ENCODE measurements at places on chromosomes 2 and 18.

DNA sequence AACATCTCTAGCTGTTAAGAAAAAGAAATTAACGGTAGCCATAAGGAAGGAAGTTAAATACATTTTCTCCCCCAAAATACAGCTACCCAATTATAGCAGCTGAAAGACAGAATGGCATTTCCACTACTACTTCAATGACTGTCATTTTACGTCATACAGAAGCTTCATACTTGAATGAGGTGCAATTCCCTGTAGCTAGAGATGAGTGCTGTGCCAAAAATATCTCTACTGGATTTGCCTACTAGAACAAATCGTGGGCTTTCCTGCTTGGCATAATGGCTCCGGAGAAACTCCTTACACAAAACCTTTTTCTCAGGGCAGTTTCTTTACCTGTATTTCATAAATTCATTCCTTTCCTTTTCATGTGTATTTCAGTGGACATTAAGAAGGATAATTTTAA is 36.3 kb upstream of the NRXN1 start:
- DNase-seq, result no peak

- no peak for DNase-seq
Measured at GRCh38 chr18:50629148-50629631, 69.3 kb downstream of the MAPK4 start.

- DNase-seq, result no peak
Measured at GRCh38 chr2:34909992-34910705, 1311.0 kb upstream of the FAM98A start.

DNA sequence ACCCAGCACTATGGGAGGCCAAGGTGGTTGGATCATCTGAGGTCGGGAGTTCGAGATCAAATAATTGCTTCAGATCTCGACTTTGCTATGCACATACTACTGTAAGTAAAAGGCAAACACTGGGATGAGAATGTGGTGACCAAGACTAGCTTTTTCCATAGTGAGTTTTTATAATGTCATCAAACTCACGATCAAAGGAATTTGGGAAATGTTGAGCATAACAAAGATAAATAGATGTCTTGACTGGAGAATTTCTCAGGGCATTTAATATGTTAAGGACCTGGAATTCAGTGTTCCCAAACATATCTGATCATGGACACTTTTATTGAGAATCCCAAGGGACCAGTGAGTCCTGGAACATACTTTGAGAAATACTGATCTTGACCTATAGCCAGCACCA is 205.6 kb downstream of the ARHGAP15 start:
- no peak for DNase-seq

DNA sequence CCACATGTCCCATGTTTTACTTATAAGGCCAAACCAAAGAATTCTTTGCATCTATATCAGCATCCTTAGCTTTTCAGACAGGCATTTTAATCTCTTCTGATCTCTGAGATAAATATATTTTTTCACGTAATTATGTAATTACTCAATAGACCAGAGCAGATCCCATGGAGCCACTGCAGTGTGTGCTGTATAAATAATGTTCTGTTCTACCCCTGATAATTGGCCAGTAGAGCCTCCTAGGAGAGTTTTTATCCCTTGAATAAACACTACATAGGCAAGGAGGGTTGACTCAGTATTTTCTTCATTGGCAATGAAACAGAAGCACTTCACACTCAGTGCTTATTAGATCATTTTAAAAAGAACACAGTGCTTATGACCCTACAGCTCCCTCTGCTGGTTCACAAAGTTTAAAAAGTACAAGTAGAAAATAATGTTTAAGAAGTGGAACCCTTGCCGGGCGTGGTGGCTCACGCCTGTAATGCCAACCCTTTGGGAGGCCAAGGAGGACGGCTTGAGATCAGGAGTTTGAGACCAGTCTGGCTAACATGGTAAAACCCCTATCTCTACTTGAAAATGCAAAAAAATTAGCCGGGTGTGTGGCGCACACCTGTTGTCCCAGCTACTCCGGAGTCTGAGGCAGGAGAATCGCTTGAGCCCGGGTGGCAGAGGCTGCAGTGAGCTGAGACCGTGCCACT is 91.9 kb downstream of the PPP1R1C start:
- no peak for DNase-seq

GRCh38 chr2:201396595-201396994 is 39.5 kb upstream of the FLACC1 start:
- DNase-seq, result no peak

GRCh38 chr18:66873899-66874298 is 270.0 kb upstream of the CDH19 start:
- no peak for DNase-seq

GRCh38 chr2:30300456-30301221 is 69.3 kb downstream of the LBH start:
- DNase-seq, result no peak

DNA sequence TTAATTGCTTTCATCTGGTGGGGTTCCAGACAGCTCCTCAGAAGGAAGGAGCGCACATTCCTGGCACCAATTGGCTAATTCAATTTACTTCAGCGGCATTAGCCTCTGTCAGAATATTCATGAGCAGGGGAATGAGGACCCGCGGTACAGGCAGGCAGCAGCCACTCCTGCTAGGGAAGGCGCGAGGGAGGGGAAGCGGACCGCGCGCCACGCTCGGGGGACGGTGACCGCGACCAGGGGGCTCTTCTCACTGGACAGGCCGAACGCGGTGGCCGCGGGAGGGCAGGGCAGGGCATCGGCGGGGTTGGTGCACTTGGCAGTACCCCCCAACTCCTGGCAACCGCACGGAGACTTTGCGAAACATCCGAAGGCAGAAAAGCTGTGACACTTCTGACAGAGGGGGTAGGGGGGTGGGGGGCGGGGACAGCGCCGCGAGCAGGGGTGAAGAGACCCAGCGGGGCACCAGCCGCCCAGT is at the start of gene CDH20:
TSS of gene CDH20 (plus strand) at position 160 of the 475 bp plus-strand sequence.
- no peak for DNase-seq

- DNase-seq, result no peak
Measured at GRCh38 chr2:9178110-9178903, 28.3 kb upstream of the ASAP2 start.

DNA sequence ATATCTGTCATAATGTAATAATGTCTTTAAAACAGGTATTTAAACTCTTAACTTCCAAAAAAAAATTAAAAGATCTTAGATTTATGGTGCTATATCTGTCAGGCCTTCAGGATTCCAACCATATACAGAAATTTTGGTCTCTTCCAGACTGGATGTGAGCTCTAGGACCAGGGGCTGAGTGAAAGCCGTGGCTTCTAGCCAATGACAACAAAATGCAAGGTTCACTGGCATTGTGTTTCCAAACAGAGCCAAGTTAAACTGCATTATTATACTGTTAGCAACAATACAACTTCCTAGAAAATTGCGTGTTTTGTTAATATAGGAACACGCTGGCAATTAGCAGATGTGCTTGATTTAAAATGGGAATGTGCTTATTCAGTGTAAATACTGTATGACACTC is 809.8 kb upstream of the SOX11 start:
- no peak for DNase-seq

- no peak for DNase-seq
Measured at GRCh38 chr18:52451256-52451655, 111.3 kb downstream of the DCC start.

- no peak for DNase-seq
Measured at GRCh38 chr2:20113986-20114938, 62.8 kb upstream of the LAPTM4A start.

DNA sequence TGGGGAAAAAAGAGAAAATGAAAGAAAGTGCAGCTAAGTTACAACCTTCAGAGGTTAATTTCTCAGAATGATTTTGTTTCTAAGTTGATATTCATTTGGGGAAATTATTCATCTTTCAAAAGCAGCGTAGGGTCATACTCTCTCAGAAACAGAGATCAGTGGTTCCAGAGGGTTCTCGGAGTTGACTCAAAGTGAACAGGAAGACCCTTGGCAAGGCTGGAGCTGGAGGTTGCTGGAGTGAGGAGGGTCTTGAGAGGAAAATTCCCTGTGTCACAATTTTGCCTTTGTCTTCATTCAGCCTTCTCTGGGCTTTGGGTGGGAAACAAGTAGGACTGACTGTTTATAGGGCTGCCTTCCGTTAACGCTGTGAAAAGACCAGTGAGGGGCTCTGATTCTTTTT is 168.2 kb downstream of the ICOS start:
- no peak for DNase-seq

DNA sequence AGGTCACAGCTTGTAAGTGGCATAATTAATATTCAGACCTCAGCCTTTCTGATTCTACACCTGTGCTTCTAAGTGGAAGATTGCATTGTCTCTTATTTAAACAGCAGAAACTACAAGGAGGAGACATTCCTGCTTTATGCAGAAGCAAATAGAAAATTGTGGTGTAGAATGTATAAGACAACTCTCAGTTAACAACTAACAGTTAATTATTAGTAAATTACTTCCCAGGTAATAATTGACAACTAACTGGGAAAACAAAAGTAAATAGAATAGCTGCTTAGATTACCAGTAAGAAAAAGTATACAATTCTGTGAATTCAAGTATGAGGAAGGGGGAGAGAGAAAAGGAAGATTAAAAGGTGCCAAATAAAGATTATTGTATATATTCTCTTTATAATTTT is 1210.5 kb upstream of the GYPC start:
- DNase-seq, result no peak

GRCh38 chr2:133489146-133489545 is 79.1 kb downstream of the NCKAP5 start:
- no peak for DNase-seq

- no peak for DNase-seq
Measured at GRCh38 chr2:132632000-132632649, 37.9 kb downstream of the LYPD1 start.

- DNase-seq, result no peak
Measured at GRCh38 chr18:36041146-36041545, 26.2 kb downstream of the RPRD1A start.

- DNase-seq, result no peak
Measured at GRCh38 chr2:177543007-177543760, 150.6 kb downstream of the AGPS start.

GRCh38 chr2:47339745-47340541 is 63.0 kb upstream of the MSH2 start:
- no peak for DNase-seq

DNA sequence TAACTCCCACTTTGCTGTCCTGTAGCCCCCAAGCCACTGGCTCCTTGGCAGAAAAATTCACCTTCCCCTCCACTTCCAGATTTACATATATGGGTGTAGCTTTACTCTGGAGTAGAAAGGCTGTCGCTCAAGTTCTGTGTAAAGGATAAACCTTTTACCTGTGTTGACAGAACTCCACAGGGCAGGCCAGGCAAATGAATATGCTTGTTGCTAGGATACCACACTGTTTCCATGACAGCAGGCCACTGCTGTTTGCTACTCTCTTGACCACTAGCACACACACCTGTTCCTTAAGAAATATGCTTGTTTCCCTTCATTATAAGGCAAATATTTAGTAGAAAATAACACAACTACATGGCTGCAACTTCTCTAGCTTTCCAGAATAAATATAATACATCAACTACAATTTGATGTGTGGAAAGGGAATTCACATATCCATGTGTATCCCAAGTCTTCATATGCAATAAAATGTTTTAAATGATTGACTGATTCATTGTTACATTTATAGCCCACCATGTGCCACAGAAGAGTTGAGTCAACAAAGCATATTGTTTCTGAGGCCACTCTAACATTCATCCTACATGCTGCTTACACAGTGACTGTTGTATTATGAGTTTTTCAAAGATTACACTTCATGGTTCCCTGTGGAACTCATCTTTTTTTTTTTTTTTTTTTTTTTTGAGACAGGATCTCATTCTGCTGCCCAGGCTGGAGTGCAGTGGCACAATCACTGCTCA is 56.2 kb upstream of the ROCK1 start:
- no peak for DNase-seq

GRCh38 chr2:159549234-159549633 is 67.1 kb downstream of the BAZ2B start:
- DNase-seq, result no peak

- DNase-seq, result no peak
Measured at GRCh38 chr2:33038799-33039198, 92.0 kb downstream of the LTBP1 start.

- DNase-seq, result no peak
Measured at GRCh38 chr2:129915303-129915840, 64.1 kb upstream of the RAB6C start.

DNA sequence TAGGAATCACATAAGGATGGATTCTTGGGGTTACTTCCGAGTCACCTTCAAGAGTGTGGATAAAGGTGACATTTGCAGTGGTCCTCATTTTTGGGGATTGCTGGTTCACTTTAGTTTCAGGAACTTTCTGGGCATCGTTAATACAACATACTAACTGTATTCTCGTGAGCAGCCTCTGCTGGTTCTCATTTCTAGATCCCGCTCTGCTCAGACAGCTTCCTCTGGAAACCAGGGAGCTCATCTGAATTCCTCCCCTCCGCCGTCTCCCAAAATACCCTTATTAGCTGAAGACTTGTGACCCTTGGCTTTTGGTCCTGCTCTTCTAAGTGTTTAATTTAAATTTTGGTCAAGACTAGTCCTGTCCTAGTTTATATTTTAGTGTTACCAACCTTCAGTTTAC is 64.5 kb downstream of the ZNF532 start:
- DNase-seq, result no peak

DNA sequence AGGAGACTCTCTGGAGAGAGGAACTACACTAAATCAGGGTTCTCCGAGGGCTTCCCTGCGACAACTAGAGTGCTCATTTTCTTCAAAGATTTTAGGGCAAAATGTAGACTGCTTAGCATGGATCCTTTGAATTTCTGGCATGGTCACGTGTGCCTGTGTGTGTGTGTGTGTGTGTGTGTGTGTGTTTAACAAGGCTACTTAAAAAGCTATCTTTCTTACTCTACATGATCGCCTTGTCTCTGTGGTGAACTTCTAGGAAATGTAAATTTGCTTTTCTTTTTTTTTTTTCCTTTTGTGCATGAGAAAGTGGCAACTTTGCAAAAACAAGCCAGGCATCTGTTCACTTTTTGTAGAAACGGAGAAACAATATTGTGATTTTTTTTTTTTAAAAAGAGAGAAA is 43.9 kb downstream of the SOX11 start:
- no peak for DNase-seq

DNA sequence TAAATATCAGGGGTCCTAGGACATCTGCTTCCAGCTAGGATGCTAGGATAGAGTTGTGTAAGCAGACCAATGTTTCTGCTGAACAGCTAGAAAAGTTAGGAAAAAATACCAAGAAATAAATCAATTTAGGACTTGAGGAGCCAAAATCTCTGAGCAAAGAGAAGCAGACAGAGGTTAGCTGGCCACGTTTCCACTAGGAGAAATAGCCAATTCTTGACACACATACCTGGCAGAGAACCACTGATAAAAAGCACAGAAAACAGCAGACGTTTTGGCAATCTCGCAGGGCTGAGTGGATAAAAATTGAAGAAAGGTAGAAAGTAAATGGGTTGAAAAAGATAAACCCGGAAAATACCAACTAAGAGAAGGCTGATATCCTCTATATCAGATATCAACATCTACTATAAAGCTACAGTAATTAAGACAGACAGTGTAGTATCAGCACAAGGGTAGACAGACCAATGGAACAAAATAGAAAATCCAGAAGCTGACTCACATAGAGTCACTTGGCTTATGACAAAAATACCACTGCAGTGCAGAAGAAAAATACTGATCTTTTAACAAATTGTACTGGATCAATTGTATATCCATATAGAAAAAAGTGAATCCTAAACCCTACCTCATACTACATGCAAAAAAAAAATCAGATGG is 306.1 kb upstream of the KLHL29 start:
- DNase-seq, result no peak

- no peak for DNase-seq
Measured at GRCh38 chr2:1793868-1794445, 49.6 kb upstream of the PXDN start.

All from stimulated activated CD4-positive, alpha-beta T cell treated with anti-CD3 and anti-CD28 coated beads, Interleukin-1b, Interleukin-23, amount 100 ng/mL, for 24 hours (primary cell).